HS-27A (cell line): ENCODE measurements at places on chromosomes 1 and 21.

GRCh38 chr21:45787371-45787770 is 143.8 kb downstream of the PCBP3 start:
- no peak for DNase-seq

GRCh38 chr1:114208714-114209113 is 55.0 kb upstream of the SYT6 start:
- no peak for DNase-seq

DNA sequence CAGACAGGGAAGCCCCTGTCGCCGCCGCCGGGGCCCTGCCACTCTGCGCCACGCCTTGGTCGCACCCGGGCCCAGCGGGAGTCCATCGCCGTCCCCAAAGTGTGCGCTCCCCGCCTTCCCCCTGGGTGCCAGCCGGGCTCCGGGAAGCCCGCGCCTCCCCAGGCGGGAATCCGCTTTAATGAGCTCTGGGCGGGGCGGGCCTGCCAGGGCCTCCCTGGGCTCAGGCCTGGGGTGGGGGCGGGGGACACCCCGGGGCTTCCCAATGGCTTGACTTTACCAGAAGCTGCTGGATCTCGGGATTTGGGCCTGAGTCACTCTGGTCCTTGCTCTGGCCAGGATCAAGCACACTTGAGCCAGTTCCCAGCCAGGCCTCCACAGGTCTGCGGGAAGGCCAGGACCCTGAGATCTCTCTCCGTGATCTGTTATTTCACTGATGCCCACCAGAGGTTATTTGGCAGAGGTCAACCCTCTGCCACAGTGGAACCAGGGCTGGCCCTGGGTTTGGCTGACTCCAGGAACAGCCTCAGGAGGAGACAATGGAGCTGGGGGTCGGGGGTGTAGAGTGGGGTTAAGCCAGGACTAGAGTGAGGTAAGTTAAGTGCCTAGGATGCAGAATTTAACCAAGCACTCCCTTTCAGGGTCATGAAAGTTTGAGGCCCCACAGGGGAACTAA is 178.4 kb upstream of the EDN2 start:
- no peak for DNase-seq

DNA sequence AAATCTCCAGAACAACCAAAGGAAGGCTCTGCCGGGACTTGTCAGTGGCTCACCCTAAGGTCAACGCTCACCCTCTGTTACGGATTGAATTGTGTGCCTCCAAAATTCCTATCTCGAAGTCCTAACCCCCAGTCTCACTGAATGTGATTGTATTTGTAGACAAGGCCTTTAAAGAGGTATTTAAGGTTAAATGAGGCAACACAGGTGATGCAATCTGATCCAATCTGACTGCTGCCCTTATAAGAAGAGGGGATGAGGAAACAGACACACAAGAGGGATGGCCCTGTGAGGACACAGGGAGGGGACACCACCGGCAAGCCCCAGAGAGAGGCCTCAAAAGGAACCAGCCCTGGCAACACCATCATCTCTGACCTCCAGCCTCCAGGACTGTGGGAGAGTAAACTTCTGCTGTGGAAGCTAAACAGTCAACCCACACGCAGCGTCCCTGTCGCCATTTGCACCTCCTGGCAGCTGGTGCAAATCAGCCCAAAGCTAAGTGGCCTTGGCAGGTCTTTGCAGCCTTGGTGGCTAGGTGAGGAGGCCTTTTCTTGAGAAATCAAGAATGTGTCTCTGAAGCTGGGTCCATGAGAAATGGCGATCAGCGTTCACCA is 24.2 kb downstream of the UBASH3A start:
- DNase-seq, result no peak
